Effector CD4-positive, alpha-beta T cell (primary cell): ENCODE measurements at places on chromosomes 2 and 18.

DNA sequence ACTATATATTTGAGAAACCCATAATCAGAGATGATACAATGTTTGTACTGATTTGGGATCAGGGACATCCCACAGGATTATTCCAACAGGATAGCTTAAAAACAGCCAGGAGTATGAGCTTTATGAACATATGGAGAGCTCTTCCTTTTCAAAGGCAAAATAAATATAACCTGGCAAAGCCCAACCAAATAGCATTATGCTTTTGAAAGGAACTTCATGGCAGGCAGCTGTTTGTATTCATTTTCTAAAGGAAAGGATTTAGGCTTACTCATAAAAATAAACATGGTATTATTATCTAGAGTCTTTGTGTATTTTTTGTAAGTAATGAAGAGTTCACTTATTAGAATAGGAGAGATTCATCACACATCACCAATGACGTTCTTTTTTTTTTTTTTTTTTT lies 44.4 kb downstream of the CCDC195 start:
- DNase-seq, result no peak

DNA sequence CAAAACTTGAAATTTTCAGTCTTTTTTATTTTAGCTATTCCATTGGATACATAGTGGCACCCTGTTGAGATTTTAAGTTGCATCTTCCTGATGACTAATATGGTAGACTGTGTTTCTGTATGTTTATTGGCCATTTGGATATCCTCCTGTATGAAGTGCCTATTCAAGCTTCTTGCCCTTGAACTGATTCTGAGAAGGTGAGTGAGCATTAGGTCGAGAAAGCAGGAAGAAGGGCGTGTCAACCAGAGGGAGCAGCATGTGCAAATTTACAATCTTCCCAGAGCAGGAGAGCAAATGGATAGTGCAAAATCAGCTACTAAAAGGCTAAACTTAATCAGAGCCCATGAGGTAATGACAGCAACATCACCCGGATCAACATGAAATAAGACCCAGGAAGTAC lies 8.6 kb downstream of the INPP1 start:
- DNase-seq, result no peak

- no peak for DNase-seq
These were observed 287.8 kb upstream of the SETBP1 start for GRCh38 chr18:44392933-44393332.

DNA sequence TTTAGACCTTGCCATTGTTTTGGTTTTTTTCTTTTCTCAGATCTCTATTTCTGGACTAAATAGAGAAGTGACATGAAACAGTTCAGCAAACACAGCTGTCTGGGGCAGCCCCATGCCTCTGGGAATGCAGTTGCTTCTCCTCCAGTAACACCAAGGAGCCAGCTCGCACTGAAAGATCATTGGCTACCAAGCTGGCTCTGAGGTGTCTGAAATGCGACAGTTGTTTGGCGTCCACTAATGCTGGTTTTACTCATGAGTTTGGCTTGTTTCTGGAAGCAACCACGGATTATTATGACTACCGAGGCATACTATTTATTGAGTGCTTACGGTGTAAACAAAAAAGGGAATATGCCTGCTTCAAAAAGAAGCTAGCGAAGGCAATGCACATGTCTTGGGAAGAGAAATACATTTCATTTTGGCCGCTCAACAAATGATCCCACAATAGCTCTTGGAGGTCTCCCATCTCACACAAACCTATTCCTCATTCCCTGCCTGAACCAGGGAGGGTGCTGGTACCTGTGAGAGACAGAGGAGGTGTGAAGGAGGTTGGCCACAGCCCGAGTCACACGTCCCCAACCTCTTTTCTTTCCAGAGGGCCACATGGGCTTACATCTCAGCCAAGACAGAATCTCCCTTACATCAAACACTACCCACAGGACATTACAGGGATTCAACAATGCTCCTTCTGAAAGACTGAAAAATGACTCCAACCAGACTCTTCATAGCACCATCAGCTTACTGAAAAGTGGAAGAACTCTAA lies 37.5 kb upstream of the NEB start:
- no peak for DNase-seq

GRCh38 chr18:72100465-72101004 lies 443.6 kb downstream of the CBLN2 start:
- no peak for DNase-seq

DNA sequence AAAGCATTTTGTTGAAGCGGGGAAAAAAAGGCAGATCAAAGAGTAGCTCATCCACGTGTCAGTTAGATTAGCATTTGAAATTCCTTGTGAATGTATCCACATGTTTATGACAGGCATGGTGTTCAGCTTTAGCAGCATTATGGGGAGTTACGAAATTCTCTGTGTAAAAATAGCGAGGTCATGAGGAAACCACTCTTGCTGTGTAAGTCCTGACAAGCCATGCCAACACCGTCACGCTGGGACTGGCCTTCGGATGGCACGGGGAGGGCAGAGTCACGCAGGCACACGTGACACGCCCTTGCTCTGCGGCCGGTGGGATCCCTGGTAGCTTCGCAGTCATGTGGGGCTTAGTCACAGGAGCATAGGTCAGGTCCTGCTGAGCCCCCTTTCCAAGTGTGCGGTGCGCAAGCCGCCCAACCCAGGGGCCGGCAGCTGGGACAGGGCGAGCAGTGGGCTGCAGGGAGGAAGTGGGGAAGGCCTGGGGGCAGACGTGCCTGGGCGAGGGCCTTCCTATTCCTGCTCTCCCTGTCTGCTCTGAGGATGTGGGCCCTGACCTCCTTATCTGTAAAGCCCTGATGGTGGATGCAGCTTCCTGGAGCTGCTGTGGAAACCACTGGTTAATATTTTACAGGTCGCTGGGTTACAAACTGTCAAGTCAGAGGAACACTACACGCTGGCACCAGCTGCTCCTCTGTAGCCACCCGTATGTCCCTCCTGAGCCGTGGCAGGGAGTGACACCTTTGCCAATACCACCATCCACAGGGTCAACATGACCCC lies 18.0 kb downstream of the MBP start:
- no peak for DNase-seq

DNA sequence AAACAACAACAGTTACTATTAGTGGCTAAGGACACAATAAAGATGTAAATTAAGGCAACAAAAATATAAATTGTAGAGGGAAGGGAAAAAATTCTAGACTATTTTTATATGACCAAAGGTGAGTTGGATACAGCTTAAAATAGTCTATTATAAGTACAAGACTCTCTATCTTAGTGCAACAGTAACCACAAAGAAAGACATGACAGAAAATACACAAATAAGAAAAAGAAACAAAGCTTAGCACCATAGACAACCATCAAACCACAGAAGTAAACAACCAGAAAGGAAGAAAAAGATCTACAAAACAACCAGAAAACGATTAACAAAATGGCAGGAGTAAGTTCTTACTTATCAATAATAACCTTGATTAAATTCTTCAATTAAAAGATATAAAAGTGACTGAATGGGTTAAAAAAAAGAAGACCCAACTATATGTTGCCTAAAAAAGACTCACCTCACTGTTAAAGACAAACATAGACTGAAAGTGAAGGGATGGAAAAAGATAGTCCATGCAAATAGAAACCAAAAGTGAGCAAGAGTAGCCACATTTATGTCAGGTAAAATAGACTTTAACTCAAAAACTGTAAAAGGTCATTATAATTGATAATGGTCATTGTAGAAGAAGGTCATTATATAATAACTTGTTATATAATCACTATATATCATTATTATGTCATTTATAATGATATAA lies 62.5 kb downstream of the USP40 start:
- DNase-seq, result no peak

GRCh38 chr2:135818937-135819610 lies 17.9 kb downstream of the LCT start:
- no peak for DNase-seq

DNA sequence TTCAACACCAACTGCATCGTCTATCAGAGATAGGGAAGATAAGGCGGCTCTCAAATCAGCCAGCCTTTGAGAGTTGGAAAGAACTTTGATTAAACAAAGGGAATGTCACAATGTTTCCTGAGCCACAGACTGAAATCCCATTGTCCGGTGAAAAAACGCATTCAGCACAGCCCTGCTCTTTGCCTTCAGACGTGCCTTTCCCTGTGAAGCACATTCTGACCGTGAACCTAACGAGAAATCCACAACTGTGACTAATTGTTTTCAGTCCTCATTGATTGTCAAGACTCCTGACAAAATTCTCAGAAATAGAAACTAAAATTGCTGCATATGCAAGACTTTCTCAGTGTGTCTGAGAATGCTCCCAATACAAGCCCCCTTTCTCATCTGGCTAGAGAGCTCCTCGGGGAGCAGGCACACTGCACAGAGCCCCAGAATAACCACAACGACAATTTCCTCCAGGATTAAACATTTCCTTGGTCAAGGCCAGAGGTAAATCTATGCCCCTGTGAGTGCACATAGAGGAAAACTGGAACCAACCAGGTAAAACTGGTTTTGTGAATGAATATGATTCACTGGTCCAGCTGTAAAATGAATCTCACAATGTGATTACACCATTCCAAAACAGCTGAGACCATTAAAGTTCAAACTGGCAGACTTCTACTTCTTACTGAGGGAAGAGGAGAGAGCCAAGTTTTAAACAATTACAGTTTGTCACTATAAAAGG lies 561.9 kb upstream of the ID2 start:
- DNase-seq, result no peak

DNA sequence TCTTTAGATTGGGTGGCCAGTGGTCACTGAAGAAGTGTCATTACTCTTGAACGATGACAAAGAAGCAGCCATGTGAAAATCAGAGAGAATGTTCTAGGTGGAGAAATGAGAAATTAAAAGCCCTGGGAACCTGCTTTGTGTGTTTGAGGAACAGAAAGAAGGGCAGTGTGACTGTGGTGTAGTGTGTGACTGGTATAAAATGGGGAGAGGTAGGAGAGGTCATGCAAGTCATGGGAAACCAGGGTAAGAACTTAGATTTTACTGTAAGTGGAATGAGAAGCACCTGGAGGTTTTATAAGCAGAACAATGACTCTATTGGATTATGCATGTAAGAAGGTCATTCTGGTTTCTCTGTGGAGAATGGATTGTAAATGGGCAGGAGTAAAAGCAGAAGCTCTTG lies 12.2 kb downstream of the ICOS start:
- no peak for DNase-seq

DNA sequence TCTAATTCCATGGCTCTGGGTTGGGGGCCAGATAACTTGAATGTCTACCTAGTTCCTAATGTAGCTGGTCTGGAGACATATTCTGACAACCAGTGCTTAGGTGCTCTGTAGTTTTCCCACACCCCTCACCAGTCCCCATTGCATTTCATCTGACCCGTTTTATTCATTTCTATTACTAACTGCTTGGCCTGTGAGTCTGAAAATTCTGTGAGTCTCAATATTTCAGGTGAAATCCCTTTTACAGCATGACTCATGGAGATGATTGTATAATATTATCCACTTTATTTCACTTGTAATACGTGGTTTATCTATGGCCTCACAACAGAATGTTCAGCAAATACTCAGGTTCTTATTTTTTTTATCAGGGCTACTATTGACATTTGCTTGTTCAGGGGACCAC lies 103.7 kb upstream of the UGP2 start:
- no peak for DNase-seq

GRCh38 chr2:240817496-240818292 lies 2.3 kb downstream of the KIF1A start:
- DNase-seq, result no peak
